ENCODE measurements at places on chromosomes 2 and 18.

DNA sequence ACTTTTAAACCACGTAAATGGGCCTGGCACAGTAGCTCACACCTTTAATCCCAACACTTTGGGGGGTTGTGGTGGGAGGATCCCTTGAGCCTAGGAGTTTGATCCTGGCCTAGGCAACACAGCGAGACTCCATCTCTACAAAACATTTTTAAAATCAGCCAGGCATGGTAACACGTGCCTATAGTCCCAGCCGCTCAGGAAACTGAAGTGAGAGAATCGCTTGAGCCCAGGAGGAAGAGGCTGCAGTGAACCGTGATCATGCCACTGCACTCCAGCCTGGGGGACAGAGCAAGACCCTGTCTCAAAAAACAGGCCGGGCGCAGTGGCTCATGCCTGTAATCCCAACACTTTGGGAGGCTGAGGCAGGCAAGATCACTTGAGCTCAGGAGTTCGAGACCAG is 12.2 kb downstream of the ROCK1 start:
- no peak for DNase-seq

- DNase-seq, result no peak
Measured at GRCh38 chr18:43115076-43115921, at the start of gene RIT2. RIT2 (minus strand) TSS chr18:43115685.

GRCh38 chr18:59419386-59419785 is 60.3 kb upstream of the LMAN1 start:
- no peak for DNase-seq

GRCh38 chr2:162091325-162092007 is 17.5 kb upstream of the DPP4 start:
- DNase-seq, result no peak

DNA sequence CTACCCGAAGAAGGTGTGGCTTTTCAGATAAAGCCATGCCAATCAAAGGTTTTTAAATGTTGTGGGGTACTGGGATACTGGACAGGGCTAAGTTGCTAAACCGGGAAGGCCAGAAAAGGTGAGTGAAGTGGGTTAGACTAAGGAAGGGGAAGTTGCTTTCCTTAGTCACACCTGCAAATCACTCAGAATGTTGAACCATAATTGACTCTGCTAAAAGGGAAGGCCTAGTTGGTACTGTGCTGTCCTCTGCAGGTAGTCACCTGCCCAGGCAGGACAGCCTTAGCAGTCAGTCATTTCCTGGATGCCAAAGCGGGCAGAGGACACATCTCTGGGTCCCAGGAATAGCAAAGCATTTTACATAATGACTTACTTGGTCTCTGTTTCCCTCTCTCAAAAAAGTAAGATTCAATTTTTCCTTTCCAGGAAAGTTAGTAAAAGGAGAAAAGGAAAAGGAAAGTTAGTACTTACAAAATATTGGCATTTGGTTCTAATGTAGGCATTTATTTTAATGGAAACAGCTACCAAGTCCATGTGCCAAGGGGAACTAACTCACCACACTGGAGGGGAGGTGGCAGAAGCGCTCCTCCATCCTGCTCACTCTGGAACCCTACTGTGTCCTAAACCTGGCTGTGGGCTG is 60.3 kb downstream of the RFTN2 start:
- no peak for DNase-seq

DNA sequence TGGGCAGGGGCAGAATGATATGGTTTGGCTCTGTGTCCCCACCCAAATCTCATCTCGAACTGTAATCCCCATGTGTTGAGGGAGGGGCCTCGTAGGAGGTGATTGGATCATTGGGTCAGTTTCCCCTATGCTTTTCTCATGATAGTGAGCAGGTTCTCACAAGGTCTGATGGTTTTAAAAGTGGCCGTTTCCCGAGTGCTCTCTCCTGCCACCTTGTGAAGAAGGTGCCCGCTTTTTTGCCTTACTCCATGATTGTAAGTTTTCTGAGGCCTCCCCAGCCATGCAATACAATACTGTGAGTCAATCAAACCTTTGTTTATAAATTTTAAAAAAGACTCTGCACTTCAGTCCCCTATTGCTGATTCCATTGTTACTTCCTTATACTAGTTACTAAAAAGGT is 82.9 kb upstream of the CDKL4 start:
- DNase-seq, result no peak

DNA sequence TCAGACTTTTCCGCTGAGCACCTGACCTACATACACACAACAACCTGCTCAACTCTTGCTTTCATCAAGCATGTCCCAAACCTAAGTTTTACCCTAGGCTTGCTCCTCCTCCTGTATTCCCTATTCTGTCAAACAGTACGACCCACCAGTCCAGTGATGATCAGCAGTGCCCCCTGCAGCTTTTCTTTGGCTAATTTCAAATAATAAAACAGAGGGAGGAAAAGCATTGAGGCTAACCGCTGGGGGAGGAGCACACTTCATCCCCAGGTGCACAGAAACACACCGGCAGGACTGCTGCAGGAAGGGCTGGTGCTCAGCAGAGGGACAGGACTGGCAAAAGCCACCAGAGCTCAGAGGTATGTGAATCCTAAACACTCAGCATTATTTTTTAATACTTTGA is 21.2 kb downstream of the E2F6 start:
- DNase-seq, result no peak

DNA sequence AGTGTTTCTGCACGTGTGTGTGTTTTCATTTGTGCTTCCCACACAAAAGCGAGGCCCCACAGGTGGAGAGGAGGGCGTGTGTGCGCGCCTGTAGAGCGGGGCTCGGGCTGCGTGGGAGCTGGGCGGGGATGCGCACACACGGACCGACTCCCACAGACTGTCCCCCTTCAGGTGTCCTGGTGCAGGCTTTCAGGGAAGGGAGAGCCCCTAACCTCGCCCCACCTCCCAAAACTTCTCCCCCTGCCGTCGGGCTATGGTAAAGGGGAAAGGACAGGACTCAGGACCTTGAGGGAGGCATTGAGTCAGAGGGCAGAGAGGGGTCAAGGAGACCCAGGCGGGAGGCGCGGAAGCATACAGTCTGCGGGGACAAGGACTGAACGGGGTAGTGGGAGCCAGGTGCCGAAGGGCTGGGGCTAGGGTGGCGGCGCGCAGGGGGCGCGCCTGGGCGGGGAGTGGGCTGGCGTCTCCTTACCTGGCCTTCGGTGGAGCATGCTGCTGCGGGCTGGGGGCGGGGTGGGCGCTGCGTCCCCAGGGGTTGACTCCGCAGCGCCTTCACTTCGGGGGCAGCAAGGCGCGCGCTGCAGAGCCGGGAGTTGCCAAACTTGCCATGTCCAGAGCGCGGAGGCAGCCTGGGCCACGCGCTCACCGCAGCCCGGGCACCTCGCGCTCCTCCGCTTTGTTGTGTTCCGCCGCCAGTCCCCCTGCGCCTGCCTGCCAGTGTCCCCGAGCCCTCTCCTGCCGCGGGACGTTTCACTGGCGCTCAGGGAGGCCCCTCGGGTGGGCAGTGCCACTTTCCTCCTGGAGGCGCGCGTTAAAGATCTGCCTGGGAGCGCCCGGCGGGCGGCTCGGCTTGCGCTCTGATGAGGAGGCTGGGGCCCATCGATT is 302.0 kb downstream of the NCKAP5 start:
- no peak for DNase-seq

- DNase-seq, result no peak
Measured at GRCh38 chr2:28248511-28248910, 144.1 kb upstream of the FOSL2 start.

DNA sequence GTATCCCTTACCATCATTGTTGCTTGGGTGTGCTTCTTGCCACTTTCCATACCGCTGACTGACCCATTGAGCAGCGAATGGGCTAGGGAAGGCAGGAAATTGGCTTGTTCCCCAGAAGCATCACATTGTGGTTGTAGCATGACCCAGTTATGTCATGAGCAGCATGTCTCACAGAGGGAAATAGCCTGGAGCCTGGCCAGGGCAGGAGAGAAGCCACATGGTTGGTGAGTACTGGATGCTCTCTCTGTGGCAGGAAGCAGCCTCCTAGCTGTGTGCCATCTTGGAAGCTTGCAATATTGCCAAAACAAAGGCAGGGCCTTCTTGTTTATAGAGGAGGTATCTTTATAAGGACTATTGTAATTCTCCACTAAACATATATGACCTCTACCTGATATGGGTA is 482.6 kb downstream of the PIK3C3 start:
- DNase-seq, result no peak

DNA sequence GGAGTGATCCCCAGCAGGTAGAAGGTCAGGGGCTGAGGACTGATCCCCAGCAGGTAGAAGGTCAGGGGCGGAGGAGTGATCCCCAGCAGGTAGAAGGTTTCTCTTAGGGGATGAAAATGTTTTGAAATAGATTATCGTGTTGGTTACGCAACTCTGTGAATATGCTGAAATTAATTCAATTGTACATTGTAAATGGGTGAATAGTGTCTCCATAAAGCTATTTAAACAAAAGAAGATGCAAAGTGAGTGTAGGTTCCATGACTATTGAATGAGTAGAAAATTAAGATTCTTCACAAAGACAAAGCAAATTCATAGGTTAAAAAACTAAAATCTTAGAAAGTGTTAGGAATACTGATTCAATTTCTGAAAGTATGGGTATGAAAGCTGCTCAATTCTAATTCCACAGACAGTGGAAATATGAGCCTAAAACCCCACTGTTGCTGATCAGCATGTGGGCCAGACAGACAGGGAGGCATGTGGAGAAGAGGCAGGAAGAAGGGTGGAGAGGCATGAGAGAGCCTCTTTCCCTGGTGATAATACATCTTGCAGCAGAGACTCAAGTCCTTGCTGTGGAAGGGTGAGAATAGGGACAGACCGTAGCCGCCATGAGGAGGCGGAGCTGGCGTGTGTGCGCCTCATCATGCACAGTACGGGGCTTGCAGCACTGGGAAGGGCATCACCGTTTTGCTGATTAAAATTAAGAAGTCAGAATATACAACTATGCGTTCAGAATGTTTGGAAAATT is 85.9 kb upstream of the NFATC1 start:
- DNase-seq, result no peak

DNA sequence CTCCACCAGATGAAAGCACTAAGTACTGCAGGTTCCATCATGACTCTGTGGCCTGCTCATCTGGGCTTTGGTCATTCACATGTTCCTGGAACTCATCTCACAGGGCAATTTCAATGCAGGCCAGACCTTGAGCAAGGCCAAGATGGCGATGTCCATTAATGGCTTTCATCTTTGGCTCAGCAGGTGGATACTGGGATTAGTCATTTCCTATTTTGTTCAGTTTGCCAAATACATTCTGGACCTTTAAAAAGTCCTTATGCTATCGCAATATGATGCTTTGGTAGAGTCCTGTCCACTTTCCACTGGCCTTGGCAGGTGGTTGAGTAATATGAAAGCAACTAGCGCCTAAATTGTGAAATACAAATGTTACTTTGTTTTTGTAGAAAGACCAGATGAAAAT is 170.1 kb upstream of the REV1 start:
- DNase-seq, result no peak

GRCh38 chr2:60529785-60530627 is 23.4 kb downstream of the BCL11A start:
- no peak for DNase-seq

- DNase-seq, result no peak
Measured at GRCh38 chr2:47083886-47084687, 71.0 kb downstream of the STPG4 start.

- no peak for DNase-seq
Measured at GRCh38 chr2:101502095-101502494, 27.2 kb upstream of the RFX8 start.

- no peak for DNase-seq
Measured at GRCh38 chr2:29844713-29845326, 76.6 kb downstream of the ALK start.

DNA sequence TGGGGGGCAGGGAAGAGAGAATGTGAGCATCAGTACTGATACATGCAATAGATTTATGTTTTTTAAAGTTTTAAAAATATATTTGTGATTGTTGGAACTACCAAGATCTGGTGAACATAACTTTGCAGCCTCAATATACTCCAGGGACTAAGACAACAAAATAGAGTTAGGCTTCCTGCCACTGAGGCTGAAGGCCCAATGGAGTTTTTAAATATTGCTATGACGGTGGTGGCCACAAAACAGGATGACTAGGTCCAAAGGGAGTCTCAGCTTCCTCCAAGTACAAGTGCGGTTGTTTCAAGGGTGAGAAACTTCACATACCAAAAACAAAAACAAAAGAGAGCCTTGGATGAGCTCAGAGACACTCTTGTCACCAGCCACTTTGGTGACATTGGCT is 72.9 kb downstream of the CCBE1 start:
- DNase-seq, result no peak

- no peak for DNase-seq
Measured at GRCh38 chr2:85995648-85996529, 107.1 kb upstream of the ST3GAL5 start.

GRCh38 chr2:69616755-69617154 is 26.8 kb downstream of the AAK1 start:
- DNase-seq, result no peak

GRCh38 chr2:127576433-127577207 is 41.1 kb downstream of the MYO7B start:
- DNase-seq, result peak; percentile 12

DNA sequence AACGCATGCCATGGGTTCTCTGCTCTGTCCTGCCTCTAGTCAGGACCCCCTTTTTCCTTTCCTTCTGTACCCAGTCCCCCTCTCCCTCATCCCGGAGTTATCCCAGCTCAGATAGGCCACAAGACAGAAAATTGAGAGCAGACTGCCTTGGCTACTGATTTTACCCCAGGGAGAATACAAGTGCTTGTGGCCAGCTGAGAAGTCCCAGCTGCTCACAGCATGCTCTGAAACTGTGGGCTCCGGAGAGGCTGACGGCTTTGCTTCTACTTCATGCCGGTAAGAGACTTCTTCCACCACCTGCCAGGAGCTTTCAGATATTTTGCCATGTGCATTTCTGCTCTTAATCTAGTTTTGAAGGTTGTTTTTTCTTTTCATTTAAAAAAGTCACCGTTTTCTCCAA is 20.0 kb upstream of the SIX2 start:
- DNase-seq, result no peak

GRCh38 chr2:118224895-118225311 is 136.6 kb downstream of the INSIG2 start:
- DNase-seq, result no peak
